ENCODE measurements at places on chromosomes 2 and 18.

GRCh38 chr2:38474715-38475566 is 97.9 kb upstream of the ATL2 start:
- DNase-seq, result no peak

DNA sequence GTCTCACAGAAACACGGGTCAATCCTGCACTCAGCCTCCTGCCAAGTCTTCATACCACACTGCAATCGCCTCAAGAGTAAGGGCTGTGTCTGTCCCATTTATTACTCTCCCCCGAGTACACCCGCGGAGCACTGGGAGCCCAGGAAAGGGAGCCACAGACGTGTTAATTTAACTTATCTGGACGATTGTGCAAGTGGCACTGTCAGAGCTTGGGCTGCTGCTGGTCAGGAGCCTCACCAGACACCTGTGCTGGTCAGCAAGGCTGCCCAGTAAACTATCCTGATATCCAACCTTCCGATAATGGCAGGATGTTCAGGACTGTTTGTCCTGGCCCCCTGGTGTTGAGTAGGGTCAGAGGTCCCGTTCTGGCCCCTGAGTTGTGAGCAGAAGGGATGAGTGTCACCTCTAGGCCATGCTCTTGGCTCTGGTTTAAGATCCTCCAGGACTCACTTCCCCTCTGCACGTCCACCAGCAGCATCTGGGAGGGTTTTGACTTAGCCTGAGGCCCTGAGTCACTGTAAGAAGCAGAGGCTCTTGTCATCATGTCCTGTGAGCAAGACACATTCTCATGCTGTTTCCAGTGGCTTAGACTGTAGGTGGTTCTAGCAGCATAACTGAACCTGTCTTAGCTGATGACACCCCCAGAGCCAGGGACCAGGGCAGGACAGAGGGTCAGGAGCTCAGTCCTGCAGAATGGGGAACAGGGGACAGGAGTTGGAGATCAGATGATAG is 82.5 kb upstream of the ARL4C start:
- no peak for DNase-seq

DNA sequence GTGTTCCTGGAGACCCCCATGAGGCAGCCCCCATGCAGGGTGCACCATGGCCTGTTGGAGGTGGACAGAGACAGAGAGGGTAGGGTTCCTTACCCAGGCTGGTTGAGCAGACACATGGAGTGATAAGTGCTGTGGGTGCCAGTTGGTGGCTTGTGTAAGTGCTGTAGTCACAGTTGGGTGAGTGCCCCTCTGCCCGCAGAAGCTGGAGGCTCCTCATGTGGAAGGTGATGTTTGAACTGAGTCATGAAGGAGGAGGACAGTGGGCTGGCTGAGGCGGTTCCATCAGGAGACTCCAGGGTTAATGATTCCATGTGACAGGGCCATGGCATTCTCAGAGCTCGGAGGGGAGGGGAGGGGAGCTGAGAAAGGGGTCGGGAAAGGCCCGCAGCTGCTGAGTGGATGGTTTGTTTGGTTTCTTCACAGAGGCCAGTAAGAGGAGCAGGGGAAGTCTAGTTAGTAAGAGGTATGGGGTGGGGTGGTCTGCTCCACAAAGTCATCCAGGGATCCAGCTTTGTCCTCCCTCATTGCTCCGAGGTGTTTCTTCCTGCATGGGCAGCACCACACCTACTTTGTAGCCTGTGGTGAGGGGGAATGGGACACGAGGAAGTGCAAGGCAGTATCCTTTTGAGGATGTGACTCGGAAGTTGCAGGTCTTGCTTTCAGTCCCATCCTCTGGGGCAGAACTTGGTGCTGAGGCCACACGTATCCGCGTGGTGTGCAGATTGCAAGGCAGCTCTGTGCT is 13.6 kb downstream of the IMPA2 start:
- DNase-seq, result no peak

DNA sequence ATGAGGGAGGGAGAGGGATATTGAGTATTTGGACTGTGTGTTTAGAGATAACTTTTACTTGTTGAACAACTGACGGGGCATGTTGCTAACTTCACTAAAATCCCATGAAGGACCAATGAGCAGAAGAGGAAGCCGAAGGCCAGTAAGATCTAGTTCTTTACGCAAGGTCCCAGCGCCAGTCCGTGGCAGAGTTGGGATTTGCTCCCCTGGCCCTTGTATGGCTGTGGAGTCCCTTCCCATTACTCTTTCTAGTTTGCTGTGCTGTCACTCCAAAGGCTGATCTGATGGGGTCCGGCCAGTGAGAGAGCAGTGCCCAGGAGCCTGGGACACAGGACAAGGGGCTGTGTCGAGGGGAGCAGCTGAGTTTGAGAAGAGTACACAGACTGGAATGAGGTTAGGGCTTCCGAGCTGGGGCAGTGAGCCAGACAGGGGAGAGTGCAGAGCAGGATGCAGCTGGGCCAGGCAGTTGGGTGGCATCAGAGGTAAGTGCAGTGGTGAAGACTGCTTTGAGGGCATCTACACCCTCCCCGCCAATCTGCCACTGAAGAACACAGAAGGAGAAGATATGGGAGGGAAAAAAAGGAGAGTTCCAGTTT is 692.9 kb upstream of the HS6ST1 start:
- no peak for DNase-seq

GRCh38 chr2:138213084-138213483 is 248.8 kb downstream of the HNMT start:
- no peak for DNase-seq

- no peak for DNase-seq
Measured at GRCh38 chr2:231367178-231367577, 28.3 kb upstream of the B3GNT7 start.

DNA sequence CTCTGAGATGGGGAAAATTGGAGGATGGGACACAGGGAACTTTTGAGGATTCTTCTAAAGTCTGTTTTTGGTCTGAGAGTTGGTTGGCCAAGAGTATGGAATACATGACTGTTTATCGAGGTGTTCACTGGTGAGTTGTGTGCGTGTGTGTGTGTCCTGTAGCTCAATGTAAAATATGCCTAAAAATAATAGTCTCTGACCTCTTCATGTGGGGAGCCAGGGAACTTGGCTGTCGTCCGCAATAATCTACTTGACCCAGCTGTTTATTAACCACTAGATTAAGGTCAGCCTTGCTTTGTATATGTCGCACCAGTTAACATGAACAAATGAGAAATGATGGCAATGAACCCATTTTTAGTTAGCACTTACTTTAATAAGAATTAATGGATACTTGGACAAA is 177.5 kb upstream of the TPO start:
- no peak for DNase-seq

- no peak for DNase-seq
Measured at GRCh38 chr2:233807966-233808935, 30.1 kb downstream of the MROH2A start.

DNA sequence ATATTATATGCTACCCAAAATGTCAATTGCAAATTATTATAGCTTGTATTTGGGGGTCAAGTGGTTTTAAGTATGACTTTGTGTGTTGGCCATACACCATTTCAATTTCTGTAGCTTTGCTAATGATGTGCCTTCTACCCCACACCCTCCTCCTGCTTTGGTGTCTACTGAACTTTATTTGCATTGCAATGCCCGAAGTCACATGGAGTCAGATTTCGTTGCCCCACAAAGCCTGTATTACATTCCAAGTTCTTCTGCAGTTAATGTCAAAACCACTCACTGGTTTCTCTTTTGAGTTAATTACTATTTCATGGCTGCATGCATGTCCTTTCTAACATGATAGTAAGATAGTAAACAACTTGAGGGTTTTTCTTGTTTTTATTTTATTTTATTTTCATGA is 528.9 kb downstream of the RIT2 start:
- no peak for DNase-seq

DNA sequence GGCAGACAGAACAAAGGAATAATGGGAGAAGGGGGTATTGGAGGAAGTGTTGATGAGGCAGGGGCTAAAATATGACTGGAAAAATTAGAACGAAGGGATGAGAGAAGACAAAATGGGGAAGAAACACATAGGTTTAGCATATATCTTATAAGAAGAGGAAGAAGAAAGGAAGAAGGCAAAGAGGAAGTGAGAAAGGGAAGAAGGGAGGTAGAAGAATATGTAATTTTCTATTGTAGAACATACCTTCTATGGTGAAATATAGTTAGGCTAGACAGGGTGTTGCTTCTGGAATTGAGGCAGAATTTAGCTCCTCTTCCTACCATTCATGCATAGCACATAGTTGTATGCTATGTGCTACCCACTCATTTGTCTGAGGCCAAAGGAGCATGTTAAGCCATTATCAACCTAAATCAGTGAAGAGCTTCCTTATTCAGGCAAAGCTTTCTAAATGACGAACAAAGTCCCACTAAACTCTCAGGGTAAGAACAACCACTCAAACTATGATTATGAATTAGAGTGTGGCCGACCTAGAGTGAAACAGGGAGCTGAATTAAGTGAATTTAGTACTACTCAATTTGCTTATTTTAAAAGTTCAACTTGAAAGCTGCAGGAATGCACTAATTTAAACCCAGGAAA is 180.9 kb upstream of the GALNT5 start:
- no peak for DNase-seq

GRCh38 chr2:8481463-8482009 is 200.3 kb upstream of the ID2 start:
- DNase-seq, result no peak

- DNase-seq, result no peak
Measured at GRCh38 chr2:35000453-35000852, 1355.1 kb upstream of the CRIM1 start.

DNA sequence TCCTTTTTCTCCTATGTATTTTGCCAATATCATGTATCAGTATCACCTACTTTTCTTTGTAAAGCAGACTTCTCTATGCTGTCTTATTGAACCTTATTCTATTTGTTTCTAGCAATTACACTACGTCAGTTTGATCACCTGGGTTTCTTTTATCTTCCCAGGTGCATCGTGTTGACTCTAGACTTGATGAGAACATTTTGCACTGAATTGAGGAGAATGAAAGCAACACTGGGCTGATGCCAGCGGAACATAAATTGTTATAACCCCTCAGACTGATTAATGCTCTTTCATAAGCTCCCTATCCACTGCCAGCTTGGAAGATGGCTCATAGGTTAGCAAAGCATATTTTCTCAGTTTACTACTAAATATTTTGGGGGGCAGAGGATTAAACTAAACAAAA is 140.6 kb downstream of the EPHA4 start:
- DNase-seq, result no peak

DNA sequence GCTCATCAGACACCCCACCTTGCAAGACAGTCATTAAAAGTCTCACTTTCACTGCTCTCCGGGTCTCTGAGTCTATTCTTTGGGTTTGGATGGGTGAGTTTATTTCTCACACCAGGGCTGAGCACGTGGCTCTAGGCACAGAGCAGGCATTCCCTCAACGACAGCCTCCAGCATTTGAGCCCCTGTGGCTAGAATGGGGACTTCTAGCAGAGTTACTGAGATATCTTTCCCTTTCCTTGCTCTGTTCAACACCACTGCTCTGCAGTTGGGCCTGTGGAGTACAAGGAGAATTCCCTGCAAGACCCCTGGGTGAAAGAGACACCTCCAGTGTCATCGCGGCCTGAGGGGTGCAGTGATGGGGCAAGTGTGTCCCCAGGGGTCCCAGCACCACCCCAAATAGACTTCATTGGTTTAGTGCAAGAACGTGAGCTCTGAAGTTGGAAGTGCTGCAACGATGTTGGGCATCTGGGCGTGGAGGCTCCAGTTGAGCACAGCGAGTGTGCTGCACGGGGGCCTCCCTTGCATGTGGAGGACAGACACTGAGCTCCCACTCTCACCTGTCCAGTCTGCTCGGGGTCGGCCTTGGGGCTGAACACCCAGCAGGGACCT is 184.1 kb upstream of the HS6ST1 start:
- DNase-seq, result no peak

GRCh38 chr2:215850380-215850779 is 163.0 kb downstream of the MREG start:
- no peak for DNase-seq

- DNase-seq, result no peak
Measured at GRCh38 chr2:178237488-178238153, 43.3 kb downstream of the OSBPL6 start.
